ENCODE measurements at places on chromosomes 2 and 18.

- H3K4me3 ChIP-seq = no peak overlapping the region
- H3K36me3 ChIP-seq = peaks cover 32% of the 10 kb centered on the region
- H3K27me3 ChIP-seq = no peaks in the 10 kb centered on the region
- DNase-seq = no peak
- H3K4me1 ChIP-seq = peaks cover 37% of the 10 kb centered on the region
Measured at GRCh38 chr18:23578067-23578701, 8.1 kb downstream of the NPC1 start.

DNA sequence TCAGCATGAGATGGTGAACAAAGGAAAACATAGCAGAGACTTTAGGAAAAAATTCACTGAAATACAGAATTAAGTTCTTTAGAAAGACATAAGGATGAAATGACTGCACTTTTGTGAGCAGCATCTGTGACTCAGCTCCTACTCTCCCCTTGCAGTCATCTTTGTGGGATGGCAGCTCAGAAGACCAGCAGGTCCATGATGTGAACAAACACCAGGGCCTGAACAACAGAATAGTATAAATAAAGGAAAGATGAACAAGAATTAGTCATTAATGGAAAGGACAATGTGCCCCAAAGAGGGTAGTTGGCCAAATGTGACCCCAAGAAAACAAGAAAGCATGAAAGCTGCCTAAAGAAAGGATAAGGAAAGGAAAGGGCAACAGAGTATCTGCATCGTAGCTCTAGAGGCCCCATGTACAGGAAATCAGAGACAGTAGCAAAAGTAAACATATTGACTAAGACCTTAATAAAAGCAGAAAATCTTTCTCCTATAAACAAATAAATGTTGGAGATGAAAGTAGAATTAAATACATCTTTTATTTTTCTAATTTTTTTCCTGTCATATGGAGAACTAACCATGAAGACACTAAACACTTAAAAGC lies 318.0 kb downstream of the ZEB2 start:
- peaks cover 11% of the 10 kb centered on the region for H3K4me1 ChIP-seq
- H3K27me3 ChIP-seq = no peaks in the 10 kb centered on the region
- H3K36me3 ChIP-seq = peaks cover 7% of the 10 kb centered on the region
- DNase-seq = no peak

DNA sequence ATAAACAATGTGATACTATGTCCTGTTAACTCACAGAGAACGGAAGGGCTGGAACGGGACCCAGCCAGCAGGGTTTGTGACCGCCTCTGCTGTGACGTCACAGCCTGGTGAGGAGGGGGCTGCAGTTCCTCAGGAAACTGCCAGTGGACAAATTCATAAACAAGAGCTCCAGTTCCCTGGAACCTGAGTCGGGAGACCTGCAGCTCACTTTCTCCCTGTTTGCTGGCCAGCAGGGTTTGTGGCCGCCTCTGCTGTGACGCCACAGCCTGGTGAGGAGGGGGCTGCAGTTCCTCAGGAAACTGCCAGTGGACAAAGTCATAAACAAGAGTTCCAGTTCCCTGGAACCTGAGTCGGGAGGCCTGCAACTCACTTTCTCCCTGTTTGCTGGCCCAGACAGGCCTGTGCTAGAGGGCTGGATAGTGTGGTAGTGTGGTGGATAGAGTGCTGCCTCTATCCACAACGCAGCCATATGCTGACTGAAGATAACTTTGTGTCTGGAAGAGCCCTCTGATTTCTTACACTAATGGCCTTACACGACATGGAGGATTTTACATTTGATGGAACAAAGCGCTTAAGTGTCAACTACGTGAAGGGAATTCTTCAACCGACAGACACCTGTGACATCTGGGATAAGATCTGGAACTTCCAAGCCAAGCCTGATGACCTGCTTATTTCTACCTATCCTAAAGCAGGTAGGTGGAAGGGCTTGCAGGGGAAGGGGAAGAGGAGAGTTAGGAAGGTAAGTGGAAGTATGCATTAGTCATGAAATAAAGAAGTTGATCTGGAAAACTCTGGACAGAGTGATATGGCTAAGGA lies at the start of gene SULT1C4:
Gene SULT1C4 (plus strand): TSS at position 140 of the 816 bp plus-strand sequence. CDS start 384 bp downstream, at position 524.
- H3K36me3 ChIP-seq = no peaks in the 10 kb centered on the region
- no peak for DNase-seq
- peaks cover 4% of the 10 kb centered on the region for H3K27me3 ChIP-seq
- H3K4me3 ChIP-seq = peak within 1 kb of the TSS; percentile 6
- H3K27ac ChIP-seq = no peak within 1 kb of the TSS
- peaks cover 2% of the 10 kb centered on the region for H3K4me1 ChIP-seq

DNA sequence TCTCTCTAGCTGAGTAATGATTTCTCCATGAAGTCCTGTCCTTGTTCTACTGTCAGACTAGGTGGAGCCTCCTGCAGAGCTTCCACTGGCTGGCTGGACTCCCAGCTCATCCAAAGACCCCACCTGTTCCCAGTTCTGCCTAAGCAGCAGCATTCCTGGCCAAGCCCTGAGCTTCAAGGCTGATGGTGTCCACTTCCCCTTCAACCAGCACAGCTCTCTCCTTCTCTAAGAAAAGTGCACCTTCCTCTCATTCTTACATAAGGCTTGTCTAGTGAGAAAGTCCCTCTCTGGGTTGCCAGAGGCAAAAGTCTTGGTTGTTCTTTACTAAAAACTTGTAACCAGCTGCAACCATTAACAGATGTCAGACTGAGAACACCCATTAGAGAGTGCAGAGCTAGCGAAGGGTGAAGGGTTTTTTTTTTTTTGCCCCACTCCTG lies 58.9 kb downstream of the CXCR4 start:
- peak overlapping the region; percentile 62 for H3K4me3 ChIP-seq
- H3K4me1 ChIP-seq = peaks cover 76% of the 10 kb centered on the region
- no peaks in the 10 kb centered on the region for H3K27me3 ChIP-seq
- DNase-seq = no peak
- peak overlapping the region; percentile 77 for H3K27ac ChIP-seq
- no peaks in the 10 kb centered on the region for H3K36me3 ChIP-seq

- H3K4me1 ChIP-seq = no peaks in the 10 kb centered on the region
- no peaks in the 10 kb centered on the region for H3K36me3 ChIP-seq
- no peaks in the 10 kb centered on the region for H3K27me3 ChIP-seq
Measured at GRCh38 chr2:66805016-66805865, 370.3 kb downstream of the MEIS1 start.

GRCh38 chr2:3667151-3667631 lies 9.2 kb downstream of the ALLC start:
- peaks cover 5% of the 10 kb centered on the region for H3K27me3 ChIP-seq
- H3K4me3 ChIP-seq = no peak overlapping the region
- H3K36me3 ChIP-seq = no peaks in the 10 kb centered on the region
- H3K27ac ChIP-seq = no peak overlapping the region
- H3K4me1 ChIP-seq = no peaks in the 10 kb centered on the region

- H3K4me3 ChIP-seq = no peak overlapping the region
- no peak for DNase-seq
- H3K36me3 ChIP-seq = no peaks in the 10 kb centered on the region
- H3K27me3 ChIP-seq = no peaks in the 10 kb centered on the region
Measured at GRCh38 chr2:25397777-25398176, 56.1 kb upstream of the DNMT3A start.

- no peaks in the 10 kb centered on the region for H3K27me3 ChIP-seq
- H3K36me3 ChIP-seq = peaks cover 19% of the 10 kb centered on the region
- H3K4me1 ChIP-seq = peaks cover 34% of the 10 kb centered on the region
- H3K4me3 ChIP-seq = no peak overlapping the region
- peak overlapping the region; percentile 51 for H3K27ac ChIP-seq
- no peak for DNase-seq
Measured at GRCh38 chr2:98726735-98727368, 4.1 kb downstream of the MGAT4A start.

Measured in activated B cell treated with CpG ODN at 0.5 μM for 24 hours (primary cell).